ENCODE measurements at places on chromosomes 16 and 17.

DNA sequence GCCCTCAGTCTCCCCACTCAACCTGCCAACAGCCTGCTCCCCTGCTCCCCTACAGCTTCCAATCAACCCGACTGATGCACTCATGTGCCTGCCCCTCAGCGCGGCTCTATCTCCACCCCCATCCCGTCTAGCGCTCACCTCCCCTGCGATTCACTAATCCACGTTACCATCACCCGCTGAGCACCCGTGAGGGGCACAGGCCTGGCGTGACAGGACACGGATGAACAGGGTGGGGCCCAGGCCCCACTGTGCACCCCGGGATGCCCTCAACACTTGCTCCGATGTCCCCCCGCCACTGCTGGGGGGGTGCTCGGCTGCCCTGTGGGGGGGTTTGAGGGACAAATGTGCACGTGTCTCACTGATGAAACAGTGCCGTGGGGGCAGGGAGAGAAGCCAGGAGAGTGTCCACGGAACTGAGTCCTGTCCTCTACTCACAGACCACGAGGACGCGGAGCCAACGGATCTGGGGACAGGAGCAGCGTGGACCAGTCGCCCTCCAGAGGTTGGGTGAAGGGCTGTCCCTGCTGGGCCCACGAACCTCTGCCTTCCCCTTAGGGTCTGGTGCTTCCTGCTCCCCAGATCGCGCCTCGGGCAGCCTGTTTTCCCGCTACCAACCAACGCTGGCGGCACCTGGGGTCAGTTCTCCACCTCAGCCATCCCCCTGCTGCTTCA lies 66.7 kb downstream of the RPH3AL start:
- no peak for DNase-seq

DNA sequence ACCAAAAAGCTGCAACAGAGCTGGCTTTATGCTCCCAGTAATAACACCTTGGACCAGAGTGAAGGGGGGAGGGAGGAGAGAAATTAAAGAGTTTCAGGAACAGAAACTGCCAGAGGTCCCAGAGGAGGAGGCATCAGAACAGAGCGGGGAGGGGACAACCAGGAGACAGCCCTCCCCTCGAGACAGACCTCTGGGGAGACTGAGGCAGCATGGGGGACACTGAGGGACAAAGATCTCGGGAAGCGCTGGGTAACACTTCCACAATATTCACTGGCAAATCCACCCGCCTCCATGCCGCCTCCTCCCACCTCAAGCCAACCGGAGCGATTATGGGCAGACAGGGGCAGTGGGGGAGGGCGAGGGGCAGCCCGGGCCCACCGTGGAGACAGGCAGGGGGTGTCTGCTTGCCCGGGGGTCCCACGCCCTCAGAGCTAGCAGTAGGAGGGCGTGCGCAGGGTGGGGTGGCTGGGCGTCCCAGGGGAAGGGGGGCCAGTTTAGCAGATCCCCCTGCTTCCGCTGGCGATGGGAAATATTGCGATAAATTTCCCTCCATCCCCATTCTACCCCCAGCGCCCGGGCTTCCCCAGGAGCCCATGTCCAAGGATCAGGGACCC lies 1.2 kb downstream of the PCGF2 start:
- DNase-seq: no peak

DNA sequence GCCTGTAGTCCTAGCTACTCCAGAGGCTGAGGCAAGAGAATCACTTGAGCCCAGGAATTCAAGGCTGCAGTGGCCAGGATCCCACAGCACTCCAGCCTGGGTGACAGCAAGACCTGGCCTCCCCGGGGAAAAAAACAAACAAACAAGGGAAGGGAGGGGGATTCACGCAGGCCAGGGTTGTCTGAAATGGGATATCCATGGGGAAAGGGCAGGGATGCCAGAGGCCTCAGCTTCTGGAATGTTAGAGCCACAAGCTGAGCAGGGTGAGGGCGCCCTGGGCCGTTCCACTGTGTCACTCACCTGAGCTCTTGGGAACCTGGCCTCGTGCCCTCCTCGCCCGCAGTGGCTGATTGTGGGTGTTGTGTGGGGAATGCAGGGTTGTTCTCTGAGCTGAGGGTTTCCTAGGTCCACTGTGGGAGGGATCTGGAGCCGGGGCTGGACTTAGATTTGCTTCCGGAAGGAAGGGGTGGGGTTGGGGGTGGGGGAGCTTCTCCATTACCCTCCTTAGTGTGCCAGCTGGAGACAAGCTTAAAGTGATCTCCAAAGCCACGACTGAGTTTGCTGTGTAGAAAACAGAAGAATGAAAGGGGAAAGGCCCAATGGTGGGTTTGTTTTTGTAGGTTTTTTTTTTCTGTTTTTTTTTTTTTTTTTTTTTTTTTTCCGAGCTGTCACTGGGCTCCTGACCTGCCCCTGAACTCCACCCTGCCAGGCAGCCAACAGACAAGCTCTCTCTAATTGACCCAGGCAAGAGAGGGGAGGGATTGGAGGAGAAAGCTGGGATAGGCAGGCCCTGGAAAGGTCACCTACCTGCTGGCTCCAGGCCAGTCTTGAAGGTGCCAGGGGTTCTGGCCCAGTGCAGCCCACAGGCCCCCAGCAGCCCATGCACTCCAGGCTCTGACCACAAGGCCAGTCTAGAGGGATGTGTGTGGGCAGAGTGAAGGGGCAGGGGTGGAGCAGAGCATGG lies at the start of gene SULT1A1:
Gene SULT1A1 (minus strand): TSS at position 414 of the 964 bp plus-strand sequence. CDS start 1,189 bp downstream, outside the sequence.
- no peak for DNase-seq

- DNase-seq: no peak
These were observed 202.9 kb upstream of the IRX3 start for GRCh38 chr16:54489225-54490111.

- no peak for DNase-seq
These were observed 11.0 kb downstream of the KRT32 start for GRCh38 chr17:41456204-41456603.

GRCh38 chr17:65158041-65158440 lies 20.9 kb downstream of the RGS9 start:
- no peak for DNase-seq

- DNase-seq: no peak
These were observed 287.8 kb downstream of the UTP18 start for GRCh38 chr17:51548125-51548524.

DNA sequence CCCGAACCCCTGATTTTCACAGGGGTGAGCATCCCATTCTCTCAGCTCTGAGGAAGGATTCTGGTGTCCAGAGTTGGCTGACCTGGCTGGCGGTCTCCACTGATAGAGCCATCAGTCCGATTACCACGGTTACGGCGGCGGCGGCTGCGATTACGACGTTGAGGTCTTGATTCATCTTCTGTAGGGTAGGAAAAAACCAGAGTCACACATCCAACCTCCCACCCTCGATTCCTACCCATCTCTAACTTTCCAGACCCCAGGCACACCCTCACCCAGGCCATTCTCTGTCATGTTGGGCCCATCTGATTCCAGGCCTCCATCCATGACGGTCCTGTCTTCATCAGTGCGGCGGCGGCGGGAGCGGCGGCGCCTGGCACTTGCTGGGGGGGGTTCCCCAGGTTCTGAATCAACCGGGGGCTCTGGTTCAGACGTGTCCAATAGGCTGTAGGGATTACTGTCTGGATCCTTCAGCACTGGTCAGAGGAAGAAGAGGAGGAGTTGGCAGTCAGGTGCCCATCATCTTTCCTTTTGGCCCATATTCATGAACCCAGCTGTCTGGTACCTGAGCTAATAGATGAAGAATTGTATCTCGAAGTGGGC lies 2.6 kb upstream of the SOX15 start:
- DNase-seq: no peak

GRCh38 chr17:76830987-76831715 lies 37.1 kb upstream of the MGAT5B start:
- DNase-seq: no peak

DNA sequence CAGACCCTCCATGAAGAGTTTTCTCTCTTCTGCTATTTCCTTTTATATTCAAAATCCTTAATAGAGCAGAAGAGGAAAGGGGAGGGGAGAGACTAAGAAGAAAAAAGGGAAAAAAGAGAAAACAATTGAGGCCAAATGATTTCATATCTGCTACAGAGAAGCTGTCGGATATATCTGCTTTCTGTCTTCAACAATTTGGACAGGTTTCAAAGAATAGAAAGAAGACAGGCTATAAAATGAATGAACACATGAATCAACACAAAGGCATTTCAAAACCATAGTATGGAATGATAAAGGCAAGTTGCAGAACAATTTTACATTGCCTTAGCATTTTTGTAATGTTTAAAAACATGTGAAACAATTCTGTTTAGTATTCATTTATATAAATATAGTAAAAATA lies 4.7 kb upstream of the CMTR2 start:
- no peak for DNase-seq

- no peak for DNase-seq
These were observed 1.8 kb downstream of the TMEM95 start for GRCh38 chr17:7356756-7357155.

DNA sequence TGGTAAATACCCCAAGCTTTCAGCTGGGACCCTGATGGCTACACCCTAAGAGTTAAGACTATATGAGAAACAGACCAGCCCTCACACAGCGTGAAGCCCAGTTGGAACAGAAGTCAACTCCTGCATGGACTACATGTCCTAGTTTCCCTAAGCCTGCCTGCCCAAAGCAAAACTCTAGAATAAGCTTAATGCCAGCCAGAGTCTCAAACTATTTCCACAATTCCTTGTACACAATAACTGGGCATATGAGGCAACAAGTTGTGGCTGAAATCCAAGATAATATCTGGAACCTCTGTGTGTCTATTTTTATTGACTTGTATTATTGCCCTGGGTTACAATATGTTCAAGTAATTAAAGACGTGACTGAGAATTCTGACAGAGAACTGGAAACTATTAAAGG lies 19.4 kb downstream of the MYH10 start:
- DNase-seq: no peak

- DNase-seq: no peak
These were observed 461.3 kb downstream of the PMP22 start for GRCh38 chr17:14803826-14804225.

Data from CD4-positive, alpha-beta T cell treated with Interferon gamma for 1 hour (primary cell).